ENCODE measurements at places on chromosomes 6 and 20. TPM values are rescaled to one million over a fixed set of nuclear protein-coding genes. Genes with fewer than 3 reads are reported as not detected.
A peak's percentile ranks its signal among the peaks of the same experiment; 100 is the strongest.

DNA sequence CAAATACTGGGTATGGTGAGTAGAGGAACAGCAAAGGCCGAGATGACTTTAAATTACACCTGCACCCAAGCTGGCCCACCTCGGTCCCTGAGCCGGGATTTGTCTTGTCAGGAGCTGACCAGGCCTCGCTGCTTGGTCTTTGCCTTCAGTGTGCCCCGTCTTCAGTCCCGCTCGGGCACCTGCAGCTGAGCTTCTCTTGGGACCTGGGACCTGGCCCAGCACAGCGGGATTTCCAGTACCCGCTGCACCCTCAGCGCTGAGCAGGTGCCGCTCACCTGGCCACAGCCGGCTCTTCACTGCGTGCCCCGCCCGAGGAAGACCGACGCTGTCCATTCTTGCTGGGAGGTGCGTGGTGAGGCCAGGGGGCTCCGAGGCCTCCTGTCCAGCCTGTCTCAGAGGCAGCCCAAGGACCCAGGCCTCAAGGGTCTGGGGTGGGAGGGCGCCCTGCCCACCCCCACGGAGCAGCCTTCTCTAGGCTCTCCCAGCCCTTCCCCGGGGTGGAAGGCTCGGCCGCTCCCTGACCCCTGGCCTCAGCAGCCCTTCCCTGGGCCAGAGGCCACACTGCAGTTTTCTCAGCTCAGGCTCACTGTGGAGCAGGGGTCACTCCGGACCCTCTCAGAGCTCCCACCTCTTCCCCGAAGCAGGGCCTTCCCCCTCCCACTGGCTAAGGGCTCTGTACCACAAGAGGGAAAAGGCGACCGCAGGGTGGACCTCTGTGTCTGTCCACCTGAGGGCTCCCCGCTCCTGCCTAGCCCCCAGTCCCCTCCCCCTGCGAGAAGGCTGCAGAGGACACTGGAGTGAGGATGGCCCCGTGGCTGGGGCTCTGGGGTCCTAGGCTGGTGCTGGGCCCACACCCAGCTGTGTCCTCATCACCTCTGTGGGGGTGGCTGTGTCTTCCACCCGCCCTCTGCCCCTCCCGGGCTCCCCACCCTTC is 119.3 kb downstream of the RNASET2 start:
- no peak for DNase-seq

GRCh38 chr20:64116016-64116415 is 8.7 kb upstream of the NPBWR2 start:
- peak; percentile 15 for DNase-seq

GRCh38 chr6:106546691-106547414 is 82.4 kb downstream of the RTN4IP1 start:
- peak; percentile 65 for DNase-seq

DNA sequence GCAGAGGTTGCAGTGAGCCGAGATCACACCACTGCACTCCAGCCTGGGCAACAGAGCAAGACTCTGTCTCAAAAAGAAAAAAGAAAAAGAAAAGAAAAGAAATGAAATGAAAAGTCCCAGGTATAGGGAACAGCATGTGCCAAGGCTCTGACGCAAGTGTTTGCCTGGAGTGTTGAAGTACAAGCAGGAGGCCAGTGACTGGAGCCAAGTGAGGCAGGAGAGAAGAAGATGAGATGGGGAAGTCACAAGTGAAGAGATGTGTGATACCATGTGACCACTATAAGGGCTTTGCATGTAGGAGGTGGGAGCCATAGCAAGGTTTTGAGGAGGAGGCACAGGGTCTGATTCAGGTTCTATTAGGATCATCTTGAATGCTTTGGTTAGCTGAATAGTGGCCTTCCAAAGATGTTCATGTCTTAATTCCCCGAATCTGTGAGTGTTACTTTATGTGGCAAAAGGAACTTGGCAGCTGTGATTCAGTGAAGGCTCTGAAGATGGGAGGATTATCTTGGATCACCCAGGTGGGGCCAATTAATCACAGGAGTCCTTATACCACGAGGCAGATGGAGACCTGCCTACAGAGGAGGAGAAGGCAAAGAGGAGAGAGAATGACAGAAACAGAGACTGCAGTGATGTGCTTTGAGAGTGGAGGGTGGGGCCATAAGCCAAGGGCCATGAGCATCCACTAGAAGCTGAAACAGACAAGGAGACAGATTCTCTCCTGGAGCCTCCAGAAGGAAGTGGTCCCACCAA is 91.1 kb upstream of the PTPN1 start:
- DNase-seq = no peak

Gene NRN1
- total RNA-seq = 0.45 TPM

Gene SLC22A3
- total RNA-seq = 29.3 TPM

Gene TREM2
- total RNA-seq = not detected

Measured in stomach (tissue), 19 donors.